ENCODE measurements at places on chromosomes 5 and 9.

- DNase-seq = no peak
Observed at GRCh38 chr9:8783941-8784340, 984.4 kb upstream of the DMAC1 start.

DNA sequence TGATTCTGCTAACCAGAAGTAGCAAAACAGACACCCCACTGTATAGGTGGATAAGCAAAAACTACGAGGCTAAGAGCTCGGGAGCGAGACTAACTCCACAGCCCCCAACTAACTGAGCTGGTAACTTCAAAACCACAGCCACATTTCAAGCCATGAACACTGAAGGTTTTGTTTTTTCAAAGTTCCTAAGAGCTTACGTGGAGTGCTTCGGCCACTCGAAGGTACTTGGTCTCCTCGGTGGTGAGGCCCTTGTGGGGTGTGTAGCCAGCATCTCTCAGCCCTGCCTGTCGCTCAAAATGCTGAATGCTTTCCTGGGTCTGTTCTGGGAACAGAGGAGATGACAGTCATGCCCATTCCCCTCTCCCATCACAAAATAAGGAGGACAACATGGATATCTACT, 11.1 kb downstream of the KIAA1191 start:
- DNase-seq = no peak

- DNase-seq = no peak
Observed at GRCh38 chr5:69444127-69444754, 29.3 kb downstream of the MARVELD2 start.

DNA sequence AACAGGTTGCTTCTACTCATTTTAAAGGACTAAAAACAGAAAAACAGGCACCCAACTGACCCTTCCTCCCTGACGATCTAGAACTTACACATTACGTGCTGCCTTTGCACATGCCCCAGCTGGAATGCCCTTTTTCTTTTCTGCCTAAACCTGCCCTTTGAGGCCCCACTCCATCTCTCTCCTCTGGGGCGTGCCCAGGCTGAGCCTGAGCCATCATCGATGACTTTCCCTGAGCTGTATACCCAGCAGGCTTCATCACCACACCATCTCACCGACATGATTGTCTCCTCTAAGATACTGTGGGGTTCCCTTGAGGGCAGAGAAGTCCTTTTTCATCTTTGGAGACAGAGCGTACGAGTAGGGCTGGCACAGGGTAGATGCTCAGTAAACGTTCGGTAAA, 24.1 kb upstream of the GABBR2 start:
- no peak for DNase-seq

- DNase-seq = no peak
Observed at GRCh38 chr5:86546582-86546981, 71.2 kb upstream of the COX7C start.

GRCh38 chr5:110442856-110443255, 283.6 kb downstream of the TMEM232 start:
- no peak for DNase-seq

Measured in CD4-positive, alpha-beta T cell treated with Interleukin-1 beta for 1 hour (primary cell).